ENCODE measurements at places on chromosomes 2 and 18.

DNA sequence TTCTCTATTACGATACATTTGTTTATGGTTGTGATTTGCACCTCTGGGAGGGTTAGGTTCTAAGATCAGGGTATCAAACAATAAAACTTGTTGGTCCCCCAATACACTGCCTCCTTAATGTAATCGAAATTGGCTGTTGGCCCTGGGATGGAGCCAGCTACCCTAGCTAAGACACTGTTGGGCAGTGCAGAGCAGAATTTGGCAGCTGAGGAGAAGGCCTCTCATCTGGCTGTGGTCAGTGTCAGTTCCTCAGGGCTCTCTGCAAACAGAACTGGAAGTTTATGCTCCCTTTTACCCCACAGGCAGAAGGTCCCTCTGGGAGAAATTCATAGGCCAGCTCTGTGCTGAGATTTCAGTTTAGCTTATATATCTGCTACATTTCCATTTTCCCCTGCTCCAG lies 8.6 kb upstream of the HAAO start:
- no peak for DNase-seq

GRCh38 chr2:32249731-32250236 lies 14.9 kb downstream of the NLRC4 start:
- no peak for DNase-seq

DNA sequence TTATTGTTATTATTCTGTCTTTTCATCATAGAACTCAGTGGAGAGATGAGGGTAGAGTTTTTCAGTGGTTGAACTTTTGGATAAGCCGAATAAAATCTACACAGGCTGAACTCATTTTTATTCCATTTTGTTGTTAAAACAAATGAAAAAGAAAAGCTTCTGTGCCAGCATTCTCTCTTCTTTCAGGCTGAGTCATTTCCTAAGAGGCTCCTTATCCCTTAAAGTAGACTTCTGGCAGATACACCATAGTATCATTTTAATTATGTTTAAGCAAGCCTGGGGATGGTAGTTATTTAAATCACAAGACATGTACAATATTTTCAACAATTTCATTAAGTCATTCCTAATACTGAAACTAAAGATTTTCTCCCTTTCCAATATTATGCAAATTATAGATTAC lies 1364.0 kb upstream of the NRXN1 start:
- no peak for DNase-seq

- DNase-seq, result peak; percentile 83
These were observed 41.9 kb downstream of the TMEM247 start for GRCh38 chr2:46521215-46521683.

DNA sequence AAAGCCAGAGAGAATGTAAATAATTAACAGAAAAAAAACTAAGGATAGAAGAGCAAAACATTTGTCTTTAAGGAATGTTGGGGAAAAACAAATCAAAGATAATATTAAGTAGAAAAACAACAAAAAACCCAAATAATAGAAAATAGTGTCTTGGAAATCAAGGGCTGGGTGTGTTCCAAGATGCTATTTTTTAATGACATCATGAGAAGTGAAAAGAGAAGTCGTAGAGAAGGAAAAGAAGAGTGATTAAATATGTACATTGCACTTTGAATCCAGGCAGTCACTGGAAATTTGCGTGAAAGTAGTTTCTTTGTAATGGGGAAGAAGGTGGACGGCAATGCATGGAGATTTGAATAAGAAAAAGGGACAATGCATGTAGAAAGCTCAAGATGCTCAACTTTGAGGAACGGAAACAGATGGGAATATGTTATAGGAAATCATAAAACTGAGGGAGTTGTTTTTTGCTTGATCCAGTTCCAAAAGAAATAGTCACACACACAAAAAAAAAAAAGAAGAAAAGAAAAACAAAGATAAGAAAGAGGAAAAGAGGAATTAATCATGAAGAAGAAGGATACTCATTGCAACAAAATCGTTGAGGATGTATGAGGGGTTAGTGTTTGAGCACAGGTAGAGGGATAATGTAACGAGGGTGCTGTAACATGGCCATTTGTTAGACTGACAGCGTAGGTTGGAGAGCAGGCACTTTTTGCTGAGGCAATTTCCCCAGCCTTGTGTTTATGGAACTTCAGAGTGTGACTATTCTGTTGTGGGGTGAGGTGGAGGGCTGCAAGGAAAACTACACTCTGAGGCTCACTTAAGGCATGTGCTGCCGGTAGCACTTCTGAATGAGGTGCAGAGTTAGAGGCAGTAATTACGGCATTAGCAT lies 184.1 kb downstream of the CALCRL start:
- DNase-seq, result no peak

GRCh38 chr2:74205596-74205995 lies 7.2 kb downstream of the MTHFD2 start:
- no peak for DNase-seq

- DNase-seq, result no peak
These were observed 79.8 kb downstream of the TRAPPC8 start for GRCh38 chr18:31863103-31863502.

DNA sequence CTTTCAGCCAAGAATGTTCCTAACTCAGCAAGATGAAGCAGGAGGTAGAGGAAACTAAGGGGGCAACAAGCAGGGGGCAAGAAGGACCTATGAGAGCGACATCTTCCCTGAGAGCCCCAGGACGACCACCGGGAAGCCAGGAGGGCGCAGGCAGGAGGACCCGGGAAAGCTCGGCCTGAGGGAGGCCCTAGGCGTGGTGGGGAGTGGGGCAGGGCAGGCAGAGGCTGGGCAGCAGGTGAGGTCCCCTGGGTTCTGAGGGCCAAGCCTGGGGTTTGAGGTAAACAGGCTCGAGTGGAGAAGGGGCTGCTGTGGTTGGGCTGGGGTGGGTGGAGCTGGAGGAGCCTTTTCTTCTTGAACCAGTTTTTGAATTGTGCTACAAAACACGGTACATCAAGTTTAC lies 1.3 kb upstream of the ALPI start:
- no peak for DNase-seq

DNA sequence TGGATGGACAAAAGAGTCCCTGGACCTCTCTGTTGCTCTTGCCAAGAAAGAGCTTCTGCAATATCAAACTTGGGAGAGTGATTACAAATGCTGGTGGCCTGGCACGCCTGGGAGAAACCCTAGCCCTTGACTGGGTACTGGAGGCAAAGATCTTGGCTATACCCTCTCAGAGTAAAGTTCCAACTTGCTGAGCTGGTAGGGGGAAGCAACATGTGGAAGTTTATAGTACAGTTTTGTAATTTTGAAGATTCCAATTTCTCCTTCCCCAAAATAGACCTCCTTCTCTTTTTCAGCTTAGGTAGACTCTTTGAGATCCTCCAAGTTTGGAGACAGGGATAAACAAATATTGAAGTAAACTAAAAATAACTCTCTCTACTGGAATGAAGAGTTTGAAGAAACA lies 645.3 kb downstream of the NR4A2 start:
- no peak for DNase-seq

GRCh38 chr2:215579809-215580208 lies 143.9 kb upstream of the FN1 start:
- no peak for DNase-seq

- DNase-seq, result no peak
These were observed 1.9 kb downstream of the ACTR1B start for GRCh38 chr2:97661927-97662326.

GRCh38 chr2:84792856-84793522 lies 87.9 kb downstream of the TRABD2A start:
- DNase-seq, result no peak

- no peak for DNase-seq
These were observed 546.6 kb upstream of the CHAC2 start for GRCh38 chr2:53220969-53221368.

- DNase-seq, result no peak
These were observed 53.2 kb downstream of the SH3YL1 start for GRCh38 chr2:210660-211059.

DNA sequence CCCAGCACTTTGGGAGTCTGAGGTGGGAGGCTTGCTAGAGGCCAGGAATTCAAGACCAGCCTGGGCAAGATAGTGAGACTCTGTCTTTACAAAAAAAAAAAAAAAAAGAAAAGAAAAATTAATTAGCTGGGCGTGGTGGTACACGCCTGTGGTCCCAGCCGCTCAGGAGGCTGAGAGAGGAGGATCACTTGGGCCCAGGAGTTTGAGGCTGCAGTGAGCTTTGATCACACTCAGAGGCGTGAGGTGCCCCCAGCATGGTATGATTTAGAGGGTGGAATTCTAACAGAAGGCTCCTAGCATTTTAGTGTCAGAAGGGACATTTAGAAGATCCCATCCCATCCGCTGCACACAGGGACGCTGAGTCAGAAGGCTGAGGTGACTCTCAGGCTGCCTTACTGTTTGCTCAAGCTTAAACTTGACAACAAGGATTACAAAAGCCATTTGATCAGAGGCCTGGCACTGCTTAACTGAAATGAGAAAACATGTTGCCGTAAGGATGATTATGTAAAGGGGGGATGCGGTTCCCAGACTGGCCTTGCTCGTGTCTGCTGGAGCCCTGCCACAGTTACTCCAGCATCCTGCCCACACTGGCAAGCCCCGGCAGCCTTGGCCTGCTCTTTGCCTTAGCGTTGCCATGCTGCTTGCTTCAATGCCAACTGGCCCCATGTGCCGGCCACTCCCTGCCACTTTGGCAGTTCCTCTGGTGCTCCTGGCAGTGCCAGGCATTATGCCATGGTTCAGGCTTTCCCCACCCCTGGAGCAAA lies 45.6 kb upstream of the SLC1A4 start:
- no peak for DNase-seq

- no peak for DNase-seq
These were observed 185.9 kb upstream of the FOSL2 start for GRCh38 chr2:28206762-28207161.

GRCh38 chr2:132430895-132431294 lies 14.3 kb downstream of the GPR39 start:
- no peak for DNase-seq

DNA sequence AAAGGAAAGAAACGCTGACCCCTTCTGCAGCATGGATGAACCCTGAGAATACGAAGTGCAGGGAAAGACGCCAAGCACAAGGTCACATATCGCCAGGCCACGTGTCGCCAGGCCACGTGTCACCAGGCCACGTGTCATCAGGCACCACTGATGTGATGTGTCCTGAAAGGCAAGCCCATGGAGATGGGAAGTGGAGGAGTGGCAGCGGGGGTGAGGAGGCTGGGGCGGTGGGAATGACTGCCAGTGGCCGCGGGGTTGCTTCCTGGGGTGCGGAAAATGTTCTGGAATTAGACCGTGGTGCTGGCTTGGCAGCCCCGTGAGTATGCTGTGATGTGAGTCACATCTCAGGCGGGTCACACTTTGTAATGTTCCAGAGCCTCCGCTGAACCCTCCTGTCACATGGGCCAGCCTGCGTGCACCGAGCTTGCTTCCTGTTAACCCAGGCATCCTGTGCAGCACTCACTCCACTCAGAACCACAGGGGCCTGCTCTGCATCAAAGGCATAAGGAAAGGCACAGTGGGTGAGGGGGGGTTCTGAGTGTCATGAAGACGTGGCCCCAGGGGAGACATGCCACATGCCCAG lies 39.0 kb downstream of the SLC66A2 start:
- DNase-seq, result no peak

- DNase-seq, result no peak
These were observed 52.0 kb downstream of the STAT1 start for GRCh38 chr2:190961918-190962487.

- DNase-seq, result no peak
These were observed 4.0 kb upstream of the GPR17 start for GRCh38 chr2:127641846-127642507.

DNA sequence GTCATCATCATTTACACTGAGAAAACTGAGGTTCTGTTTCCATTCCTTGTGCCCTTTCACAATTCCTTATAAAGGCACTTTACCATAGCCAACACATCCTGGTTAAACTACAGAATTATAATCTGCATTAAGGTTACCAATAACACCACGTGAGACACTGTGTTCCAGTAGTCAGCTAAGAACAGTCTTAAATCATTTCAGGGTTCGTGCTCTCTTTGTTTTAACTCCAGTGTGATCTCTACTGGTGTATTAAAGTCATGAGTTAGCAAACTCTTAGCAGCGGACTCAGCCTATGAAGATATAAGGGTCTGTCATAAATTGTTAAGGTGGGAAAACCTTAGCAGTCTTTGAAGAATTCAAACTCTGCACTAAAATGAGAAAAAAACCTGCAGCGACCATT lies 53.0 kb downstream of the TCF4 start:
- no peak for DNase-seq

DNA sequence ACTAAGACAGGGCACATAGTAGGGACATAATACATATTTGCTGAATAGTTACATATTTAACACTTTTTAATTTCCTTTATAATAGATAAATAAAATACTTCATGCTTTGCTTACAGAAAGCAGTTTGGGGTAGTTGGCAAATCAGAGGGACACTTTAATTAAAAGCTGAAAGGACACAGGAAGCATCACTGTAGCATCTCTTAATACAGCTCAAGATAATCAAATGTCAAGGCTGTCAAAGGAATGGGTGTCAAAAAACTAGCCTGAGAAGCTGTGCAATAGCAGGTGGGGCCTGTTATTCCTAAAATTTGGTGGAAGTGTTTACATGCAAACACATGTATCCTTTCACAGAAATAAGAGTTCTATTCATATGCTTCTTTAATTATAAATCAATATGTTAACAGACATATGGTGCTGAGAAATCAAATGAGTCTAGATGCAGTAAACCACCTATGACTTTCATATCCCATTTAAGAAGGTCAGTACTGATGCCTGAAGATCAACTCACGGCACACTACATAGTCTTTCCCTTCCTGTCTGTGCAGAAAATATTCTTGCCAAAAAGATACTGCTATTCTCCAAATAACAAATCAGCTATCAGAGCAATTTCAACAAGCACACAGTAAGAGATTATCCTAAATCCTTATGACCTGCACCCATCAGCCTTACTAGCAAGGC lies 174.6 kb downstream of the STK39 start:
- no peak for DNase-seq

DNA sequence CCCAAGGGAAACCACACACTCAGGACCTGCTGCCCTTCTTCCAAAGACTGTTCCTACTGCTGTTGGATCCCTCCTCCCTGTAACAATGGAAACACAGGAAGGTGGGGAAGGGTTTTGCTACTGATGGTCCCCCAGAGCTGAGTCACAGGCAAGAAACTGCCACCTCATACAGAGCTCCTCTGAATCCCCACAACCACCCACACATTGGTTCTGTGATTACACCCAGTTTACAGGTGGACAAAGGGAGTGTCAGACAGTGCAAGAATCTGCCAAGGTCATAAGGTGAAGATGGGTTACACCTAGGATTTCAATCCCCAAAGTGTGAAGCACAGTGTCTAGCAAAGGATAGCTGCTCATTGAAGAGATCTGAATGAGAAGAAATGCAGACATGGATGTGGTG lies 141.7 kb upstream of the LMAN1 start:
- DNase-seq, result no peak
